ENCODE measurements at places on chromosomes 16 and 17.

GRCh38 chr16:88977018-88977811, at the start of gene CBFA2T3:
Gene CBFA2T3, minus strand, starts transcription at chr16:88977207. Its CDS starts 400 bp downstream, at chr16:88976807.
- no peak for DNase-seq

DNA sequence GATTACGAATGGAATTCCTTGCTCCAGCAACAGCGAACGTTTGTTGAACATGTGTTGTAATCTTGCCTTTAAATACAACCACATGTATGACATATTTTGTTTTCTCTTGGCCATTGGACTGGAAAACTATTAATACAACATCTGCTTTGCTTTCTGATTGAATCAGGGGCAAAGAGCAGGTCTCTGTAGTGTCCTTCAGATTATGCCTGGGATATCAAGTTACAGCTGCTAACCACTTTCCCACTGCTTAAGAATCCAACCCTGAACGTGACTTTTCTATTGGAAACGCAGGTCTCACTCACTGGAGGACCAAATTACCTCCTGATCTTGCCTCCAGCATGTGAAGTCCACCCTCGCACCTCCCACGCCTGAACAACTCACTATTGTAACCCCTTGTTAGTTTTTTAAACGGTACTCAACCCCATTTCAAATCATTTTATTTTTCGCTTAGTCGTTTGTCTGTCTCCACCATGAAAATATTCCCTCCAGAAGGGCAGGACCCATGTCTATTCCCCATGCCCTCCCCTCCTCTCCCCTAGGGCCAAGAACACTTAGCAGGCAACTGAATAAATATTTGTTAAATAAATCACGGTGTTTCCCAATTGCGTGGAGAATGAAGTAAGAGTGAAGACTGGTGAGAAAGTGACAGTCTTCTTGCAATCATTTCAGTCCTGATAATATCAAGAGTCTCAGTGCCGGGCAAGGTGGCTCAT, 57.4 kb upstream of the MRTFB start:
- DNase-seq, result peak; percentile 56

GRCh38 chr16:21986692-21987246, 14.1 kb downstream of the PDZD9 start:
- no peak for DNase-seq

DNA sequence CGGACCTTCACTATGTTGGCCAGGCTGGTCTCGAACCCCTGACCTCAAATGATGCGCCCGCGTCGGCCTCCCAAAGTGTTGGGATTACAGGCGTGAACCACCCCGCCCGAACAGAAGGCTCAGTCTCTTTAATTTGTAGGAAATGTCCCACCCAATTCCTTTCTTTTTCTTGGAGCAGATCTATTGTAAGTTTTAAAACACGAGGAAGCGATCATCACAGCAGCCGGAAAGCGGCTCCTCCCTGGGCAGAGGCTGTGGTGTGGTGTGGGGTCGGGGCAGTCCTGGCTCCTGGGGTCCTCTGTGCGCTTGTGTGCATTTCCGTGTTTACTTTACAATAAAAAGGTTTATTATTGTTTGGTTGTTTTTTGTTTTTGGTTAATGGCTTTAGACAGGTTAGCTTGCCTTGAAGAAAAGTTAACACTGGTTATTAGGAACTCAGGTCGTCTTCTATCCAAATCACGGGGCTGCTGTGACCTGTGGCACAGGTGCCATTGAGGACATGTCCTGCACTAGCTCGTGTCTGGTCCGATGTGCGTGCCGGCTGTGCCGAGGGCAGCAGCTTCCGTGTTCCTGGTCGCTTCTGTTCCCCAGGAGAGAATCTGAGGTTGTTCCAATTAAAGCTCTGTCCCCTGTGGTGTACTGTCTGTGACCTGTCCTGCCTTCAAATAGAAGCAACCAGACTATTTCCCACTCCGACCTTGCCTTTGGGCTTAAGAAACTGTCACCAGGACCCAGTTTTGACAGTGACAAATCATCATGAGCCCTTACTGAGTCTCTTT, 83.1 kb downstream of the SEC14L1 start:
- no peak for DNase-seq

GRCh38 chr17:48376682-48377325, 53.2 kb downstream of the SKAP1 start:
- no peak for DNase-seq

DNA sequence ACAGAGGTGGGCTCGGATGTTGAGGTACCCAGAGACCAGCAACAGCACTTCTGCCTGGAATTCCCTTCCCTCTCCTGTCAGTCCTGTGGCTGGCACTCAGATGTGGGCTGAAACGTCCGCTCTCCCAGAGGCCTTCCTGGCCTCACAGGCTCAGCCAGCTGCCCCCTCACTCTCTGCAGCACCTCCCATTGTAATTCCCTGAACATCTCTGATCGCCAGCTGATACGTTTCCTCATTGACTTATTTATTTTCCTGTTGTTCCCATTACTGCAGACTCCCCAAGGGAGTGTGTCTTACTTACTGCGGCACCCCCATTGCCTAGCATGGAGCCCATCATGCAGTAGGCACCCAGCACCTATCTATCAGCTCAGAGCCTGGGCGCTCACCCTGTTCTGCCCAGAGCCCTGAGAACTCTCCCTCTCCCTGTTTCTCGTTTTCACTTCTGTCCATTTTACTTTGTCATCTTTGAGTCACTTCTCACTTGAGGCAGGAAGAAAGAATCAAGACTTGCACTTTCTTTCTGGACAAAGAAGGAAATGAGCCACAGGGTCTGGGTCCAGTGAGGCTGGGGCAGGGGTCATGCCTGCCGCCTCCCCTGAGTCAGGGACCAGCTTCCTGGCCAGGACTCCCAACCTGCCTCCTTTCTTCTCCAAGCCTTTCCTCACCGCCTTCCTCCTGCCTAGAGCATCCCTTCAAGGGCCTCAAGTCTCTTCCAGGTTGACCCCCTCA, 10.2 kb downstream of the CDH5 start:
- no peak for DNase-seq

DNA sequence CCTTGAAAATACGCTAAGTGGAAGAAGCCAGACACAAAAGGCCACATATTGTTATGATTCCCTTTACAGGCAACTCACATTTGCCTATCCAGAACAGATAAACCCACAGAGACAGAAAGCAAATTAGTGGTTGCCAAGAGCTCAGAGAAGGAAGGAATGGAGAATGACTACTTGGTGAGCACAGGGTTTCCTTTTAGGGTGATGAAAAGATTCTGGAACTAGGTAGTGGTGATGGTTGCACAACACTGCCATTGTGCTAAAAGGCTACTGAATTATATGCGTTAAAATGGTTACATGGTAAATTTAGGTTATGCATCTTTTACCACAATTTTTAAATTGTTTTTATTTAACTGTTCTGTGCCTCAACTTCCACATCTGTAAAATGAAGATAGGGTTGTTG, 4.4 kb downstream of the COPRS start:
- DNase-seq, result no peak

DNA sequence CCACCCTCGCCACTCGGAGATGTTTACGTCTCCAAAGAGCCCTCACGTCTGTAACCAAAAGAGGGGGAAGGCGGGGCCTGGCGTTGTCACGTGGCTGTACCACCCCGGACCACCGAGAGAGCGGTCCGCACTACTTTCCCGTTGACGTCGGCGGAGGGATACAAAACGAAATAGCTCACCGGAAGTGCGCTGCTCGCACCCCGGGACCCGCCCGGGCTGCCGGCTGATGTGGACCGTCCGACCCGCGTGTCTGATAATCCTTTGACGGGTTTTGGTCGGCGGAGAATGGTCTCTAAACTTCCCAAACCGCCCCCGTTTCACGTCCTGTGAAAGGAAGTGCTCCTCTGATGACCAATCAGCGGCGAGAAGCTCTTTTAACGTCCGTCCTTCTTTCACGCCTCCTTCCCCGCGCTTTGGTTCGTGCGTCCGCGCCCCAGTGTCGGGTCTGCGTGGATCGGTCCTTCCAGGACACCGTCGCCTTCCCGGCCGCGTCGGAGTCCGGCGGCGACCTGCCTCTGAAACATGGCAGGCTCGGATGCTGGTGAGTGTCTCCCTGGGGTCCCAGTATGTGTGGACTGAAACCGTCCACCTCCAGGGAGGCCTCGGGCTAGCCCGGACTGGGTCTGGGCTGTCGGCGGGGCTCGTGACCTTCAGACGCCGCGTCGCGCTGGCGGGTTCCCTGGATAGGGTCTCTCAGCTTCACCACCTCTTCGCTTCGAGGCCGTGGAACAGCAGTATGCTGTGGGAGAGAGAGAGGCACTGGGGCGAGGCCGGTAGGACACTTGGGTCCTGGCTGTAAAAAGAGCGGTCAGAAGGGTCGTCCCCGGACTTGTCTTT, at the start of gene CEP95:
Gene CEP95 (plus strand): TSS at position 402 of the 837 bp plus-strand sequence. CDS start 121 bp downstream, at position 523.
- DNase-seq, result peak; percentile 98

DNA sequence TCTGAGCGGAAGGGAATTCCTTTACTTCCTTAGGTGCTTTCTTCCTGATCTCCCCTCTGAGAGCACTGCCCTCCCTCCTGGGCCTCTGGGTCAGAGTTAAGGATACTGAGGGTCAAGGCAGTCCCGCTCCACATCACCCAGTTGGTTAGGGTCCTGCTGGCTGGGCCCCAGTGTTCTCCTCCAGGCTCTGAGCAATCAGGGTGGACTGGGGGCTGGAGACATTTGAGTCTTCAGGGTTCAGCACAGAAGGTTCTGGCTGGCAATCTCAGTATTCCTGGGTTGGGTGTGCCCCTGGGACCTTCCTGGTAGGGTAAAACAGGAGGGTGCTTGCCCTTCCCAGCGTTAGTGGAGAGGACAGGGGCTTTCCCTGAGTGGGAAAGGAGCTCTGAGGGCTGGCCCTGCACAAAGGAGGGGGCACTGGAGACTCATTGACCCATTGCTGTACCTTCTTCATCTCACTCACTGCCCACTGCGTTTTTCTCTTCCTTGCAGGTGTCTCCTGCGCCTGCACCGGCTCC, 448 bp downstream of the MT1M start:
- no peak for DNase-seq

DNA sequence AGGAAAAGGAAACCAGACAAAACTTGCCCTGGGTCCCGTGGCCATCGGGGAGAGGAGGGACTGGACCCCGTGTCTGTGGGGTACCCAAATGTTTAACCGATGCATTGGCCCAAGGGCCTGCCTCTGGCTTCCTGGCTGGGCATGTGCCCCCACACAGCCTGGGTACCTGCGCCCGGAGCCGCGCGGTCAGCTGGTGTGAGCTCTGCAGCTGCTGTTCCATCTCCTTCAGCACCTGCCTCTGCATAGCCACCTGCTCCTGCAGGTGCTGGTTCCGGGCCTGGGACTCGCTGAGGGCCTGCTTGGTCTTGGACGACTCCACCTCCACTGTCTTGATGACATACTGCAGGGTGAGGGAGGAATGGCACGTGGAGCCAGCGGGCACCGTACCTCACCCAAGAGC, 31.9 kb downstream of the KIFC3 start:
- DNase-seq, result no peak

DNA sequence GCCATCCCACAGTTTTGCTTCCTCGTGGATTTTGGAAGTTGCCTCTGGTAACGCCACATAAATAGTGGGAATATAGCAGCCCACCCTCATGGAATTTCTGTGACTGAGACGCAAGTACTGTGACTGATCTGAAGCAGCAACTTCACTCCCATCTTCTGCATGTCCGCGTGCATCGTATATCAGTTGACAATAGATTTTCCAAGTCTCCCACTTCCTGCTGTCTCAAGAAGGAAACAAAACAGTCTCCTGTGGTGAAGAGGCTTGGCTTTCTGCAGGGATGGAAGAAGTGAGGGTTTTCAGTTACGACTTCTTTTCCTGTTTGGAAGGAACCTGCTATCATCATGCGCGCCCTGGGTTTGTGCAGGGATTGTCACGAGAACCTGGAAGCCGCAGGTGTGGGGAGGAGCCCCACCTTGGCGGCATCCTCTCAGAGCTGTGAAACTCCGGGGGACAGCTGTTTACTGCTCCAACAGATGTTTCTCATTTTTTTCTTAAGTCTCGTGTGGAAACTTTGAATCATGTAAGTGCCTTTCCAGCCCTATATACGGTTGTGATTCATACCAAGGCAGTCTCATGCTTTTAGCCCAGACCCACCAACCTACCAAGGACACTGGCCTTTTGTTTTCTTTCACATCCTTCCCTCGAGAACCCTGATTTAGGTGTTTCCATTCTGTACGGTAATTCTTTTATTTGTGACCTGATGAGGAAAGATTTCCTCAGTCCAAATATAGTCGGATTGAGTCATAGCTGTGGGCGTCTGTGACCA, 57.5 kb downstream of the WIPI1 start:
- DNase-seq, result no peak
